LHCN-M2 (cell line): ENCODE measurements at places on chromosomes 12 and 14. TPM values are rescaled to one million over a fixed set of nuclear protein-coding genes. Genes with fewer than 3 reads are reported as not detected.

DNA sequence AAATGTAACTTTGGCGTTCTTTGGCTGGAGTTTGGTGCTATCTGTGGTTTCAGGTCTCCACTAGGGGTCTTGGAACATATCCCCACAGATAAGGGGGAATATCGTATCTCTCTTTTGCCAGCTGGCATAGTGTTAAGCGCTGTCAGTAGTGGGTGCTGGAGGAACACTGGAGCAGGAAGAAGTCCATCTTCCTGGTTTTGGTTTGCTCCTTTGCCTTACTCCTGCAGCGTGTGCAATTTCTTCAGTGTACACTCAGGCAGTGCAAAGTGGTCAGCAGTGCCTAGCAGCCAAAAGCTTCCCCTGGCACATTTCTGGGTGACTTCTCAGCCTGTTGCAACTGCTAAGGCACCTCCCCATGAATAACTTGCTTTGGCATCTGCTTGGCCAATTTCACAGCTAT lies 11.7 kb upstream of the RIPK3 start:
- peak; percentile 50 for DNase-seq

DNA sequence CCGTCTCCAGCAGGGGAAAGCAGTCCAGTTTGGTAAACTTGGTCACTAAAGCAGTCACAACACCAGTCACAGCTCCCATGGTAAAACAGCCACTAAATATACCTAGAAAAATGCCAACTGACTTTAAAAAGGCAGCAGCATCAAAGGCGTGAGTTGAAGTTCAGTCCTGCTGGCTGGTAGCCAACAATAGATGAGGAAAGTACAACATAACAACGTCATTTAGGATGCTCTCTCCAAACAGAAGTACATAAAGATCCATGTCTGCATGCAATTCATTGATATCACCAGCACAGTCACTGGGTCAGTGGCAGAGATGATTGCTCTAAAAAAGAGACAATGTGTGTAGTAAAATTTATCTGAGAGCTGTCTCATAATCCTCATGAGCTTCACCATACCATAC lies 59.3 kb upstream of the TMPO start:
- DNase-seq, result no peak

DNA sequence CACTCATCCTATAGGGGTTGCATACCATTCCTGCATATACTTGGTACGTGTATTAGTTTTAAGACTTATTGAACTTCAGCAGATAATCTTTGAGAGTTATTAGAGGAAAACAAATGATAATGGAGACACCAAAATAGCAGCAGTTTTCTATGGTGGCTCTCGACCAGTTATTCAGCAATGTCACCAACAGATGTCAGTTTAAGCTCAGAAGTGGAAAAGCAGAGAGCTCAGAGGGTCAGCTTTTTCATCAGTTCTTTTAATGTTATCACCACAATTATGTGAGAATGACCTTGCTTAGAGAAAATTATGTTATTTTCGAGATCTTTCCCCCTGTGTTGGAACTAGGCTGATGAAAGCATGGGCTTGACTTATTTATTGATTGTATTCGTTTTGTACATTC lies 32.0 kb downstream of the PTPN11 start:
- DNase-seq, result no peak

DNA sequence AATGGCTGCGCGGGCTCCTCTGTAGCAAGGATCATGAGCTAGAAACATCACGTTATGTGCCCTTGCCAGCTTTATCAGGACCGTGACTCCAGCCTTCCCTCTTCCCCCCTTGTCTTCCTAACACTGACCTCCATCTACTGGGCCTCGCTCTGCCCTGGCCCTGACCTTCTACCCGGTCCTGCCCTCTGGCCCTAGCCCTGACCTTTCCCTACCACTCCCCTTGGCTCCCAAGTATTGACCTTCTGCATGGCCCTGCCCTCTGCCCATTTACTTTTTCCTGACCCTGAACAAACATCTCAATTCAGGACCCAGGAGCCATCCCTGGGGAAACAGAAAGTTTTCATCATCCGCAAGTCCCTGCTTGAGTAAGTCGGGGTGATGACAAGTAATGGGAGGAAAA lies 2.0 kb downstream of the SOAT2 start:
- no peak for DNase-seq

- no peak for DNase-seq
Measured at GRCh38 chr12:5222011-5222461, 178.4 kb downstream of the KCNA5 start.

GRCh38 chr12:95115641-95116040 lies 42.2 kb upstream of the NR2C1 start:
- DNase-seq, result no peak

GRCh38 chr12:47941475-47941780 lies 22.0 kb upstream of the TMEM106C start:
- DNase-seq, result no peak

DNA sequence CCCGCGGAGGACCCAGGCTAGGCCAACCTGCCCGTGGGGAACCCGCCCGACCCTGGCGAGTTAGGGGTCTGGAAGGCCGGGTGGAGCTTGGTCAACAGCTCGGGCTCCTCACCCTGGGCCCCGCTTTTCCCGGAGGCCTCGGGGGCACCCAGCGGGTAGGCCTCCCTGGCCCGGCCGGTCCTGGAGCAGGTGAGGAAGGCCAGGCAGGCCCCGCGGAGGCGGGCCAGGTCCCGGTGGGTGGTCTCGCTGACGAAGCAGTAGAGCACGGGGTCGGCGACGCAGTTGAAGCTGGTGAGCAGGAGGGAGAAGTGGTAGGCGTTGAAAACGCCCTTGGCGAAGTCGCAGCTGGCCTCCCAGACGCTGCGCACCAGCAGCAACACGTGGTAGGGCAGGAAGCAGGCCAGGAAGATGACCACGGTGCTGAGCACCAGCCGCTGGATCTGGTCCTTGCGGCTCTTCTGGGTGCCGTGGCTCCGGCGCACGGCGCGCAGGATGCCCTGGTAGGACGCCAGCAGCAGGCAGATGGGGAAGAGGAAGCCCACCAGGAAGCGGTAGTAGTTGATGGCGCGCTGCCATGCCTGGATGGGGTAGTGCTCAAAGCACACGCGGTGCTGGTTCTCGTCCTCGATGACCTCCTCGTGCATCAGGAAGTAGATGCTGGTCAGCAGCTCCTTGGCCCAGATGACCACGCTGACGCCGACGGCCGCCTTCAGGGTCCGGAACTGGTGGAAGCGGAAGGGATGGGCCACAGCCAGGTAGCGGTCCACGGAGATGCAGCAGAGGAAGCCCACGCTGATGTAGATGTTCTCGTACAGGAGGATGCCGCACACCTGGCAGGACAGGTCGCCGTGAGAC lies 10.3 kb downstream of the GPR68 start:
- no peak for DNase-seq

- peak; percentile 46 for DNase-seq
Measured at GRCh38 chr14:61489932-61490331, 168.6 kb downstream of the PRKCH start.

GRCh38 chr14:90991690-90992443 lies 68.6 kb downstream of the RPS6KA5 start:
- DNase-seq, result no peak

DNA sequence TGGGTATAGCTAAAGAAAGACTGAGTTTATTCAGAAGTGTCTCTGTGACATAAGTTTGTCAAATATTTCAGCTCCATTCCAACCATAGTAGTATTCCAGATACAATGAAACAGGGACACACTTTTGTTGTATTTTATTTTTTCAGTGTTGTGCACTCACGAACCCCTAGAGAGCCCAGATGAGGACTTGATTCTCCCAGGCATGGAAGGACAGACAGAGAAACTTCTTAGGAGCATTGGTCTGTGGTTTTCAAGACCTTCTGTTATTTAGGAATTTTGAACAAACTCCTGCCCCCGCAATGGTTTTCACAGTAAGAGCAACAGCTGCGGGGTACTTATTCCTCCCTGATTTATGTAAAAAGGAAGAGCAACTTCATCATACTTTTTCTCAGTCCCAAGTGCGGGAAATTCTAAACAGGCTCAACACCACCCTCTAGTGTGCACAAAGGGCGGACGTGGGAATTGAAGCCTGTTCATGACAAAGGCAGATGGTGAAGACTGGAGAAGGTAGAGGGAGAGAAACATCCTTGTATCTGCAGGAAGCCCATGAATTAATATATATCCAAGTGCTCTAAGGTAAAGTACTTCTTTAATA lies 147.6 kb downstream of the PAH start:
- DNase-seq, result peak; percentile 70

The GPR84 gene
- total RNA-seq, result not detected in 2 replicates

The GRIN2B gene
- total RNA-seq, result not detected in 2 replicates

The JAG2 gene
- total RNA-seq, result 0.80 and 3.4 TPM in 2 replicates

The ETFBKMT gene
- total RNA-seq, result 1.7 and 3.1 TPM in 2 replicates

The PRR4 gene
- 0.34 and 1.9 TPM in 2 replicates for total RNA-seq

The APAF1 gene
- 27.2 and 29.6 TPM in 2 replicates for total RNA-seq

The SLC8B1 gene
- total RNA-seq, result 5.7 and 8.6 TPM in 2 replicates

The WNT1 gene
- total RNA-seq, result not detected in 2 replicates
